B cell (primary cell): ENCODE measurements at places on chromosomes 7 and 10. TPM values are rescaled to one million over a fixed set of nuclear protein-coding genes. Genes with fewer than 3 reads are reported as not detected.

DNA sequence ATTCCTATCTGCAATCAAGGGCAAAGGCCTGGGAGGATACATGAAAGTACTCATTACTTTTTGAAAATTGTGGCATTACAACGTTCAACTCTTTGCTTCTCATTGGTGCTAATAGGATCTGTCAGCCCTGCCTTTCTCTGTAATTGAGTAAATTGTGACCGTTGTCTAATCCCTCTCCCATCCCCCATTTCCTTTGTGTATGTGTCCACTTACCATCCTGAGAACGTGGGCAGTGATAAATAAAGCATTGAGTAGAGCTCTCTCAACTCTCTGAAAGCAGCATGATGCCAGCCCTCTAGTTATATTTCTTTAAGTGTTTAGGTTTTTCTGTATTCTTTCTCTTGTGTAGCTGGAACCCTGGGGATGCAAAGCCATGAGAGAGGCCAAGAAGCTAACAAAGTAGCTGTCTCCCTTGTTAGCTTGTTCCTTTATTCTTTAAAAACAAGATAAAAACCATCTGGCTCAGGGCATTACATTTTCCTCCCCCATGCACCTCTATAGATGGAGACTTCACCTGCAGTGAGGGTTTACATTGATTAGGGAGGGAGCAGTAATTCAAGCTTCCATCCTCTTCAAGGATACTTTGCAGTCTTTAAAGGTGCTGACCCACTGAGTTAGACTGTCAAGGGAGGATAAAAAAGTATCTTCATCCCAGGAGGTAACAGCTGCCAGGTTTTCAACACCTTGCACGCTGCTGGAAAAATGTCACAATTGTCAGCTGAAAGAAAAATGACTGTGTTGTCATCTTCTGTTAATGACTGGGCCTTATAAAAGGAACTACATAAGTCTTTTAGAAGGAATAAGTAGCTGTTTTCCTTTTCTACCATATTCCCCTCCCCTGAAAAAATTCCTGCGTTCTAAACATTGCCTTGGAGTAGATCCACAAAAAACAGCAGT lies 112.3 kb downstream of the BTRC start:
- H3K4me1 ChIP-seq: no peaks in the 10 kb centered on the region
- H3K4me3 ChIP-seq: no peak overlapping the region
- H3K36me3 ChIP-seq: no peaks in the 10 kb centered on the region
- no peak overlapping the region for H3K27ac ChIP-seq

DNA sequence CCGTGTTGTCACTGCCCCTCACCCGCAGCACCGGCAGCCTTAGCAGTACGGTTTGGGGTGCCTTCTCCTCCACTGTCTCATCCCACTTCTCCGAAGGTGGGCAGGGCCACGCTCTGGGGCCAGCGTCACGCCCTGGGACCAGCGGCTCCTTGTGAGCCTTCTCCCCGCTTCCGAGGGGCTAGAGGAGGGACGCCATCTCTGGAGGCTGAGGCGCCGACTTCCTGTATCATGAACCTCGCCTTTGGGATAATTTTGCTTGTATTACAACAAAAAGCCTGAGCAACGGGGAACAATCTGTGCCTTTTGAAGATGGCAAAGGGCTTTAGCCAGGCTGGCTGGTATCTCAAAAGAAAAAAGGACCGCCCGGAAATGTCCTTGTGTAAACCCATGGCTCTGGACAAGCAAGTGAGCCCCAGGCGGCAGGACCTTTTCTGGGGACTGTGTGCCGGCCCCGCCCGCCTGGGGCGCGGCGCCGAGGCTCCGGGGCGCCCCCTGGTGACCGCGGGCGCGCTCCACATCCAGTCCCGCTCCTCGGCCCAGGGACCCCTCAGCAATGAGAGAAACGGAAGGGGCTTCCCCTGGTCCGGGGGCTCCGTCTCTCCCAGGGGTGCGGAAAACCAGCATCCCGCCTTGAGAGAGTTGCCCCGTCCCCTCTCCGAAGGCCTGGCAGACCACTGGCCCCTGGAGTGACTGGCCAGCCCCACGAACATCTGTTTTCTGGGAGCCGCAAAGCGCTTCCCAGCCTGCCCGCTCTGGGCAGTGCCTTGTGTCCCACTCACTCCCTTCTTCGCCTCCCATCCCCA lies 3.8 kb downstream of the DEPP1 start:
- H3K27ac ChIP-seq: no peak overlapping the region
- H3K4me1 ChIP-seq: peaks cover 20% of the 10 kb centered on the region
- no peaks in the 10 kb centered on the region for H3K27me3 ChIP-seq
- H3K36me3 ChIP-seq: no peaks in the 10 kb centered on the region

DNA sequence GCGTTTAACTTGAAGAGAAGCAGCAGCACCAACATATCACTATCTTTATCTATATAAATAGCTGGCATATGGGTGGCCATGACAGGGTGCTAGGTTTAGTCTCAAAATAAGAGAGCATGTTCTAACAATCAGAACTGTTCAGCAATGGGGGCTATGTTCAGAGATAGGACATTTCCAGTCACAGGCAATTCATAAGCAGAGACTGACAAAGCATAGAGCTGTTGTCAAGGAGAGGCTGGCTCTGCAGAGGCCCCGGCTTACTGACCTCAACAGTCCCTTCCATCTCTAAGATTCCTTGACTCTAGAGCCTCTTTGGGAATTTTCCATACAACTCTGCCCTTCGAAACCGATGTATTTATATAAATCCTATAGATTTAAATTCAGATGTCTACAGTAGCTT lies 17.2 kb downstream of the ANK3 start:
- H3K4me1 ChIP-seq: peaks cover 2% of the 10 kb centered on the region
- H3K36me3 ChIP-seq: no peaks in the 10 kb centered on the region
- H3K27me3 ChIP-seq: no peaks in the 10 kb centered on the region
- no peak overlapping the region for H3K4me3 ChIP-seq
- no peak for DNase-seq

Gene MMP21
- total RNA-seq: 0.15 TPM in 2 replicates

Gene CUBN
- 4.2 and 5.3 TPM in 2 replicates for total RNA-seq

Gene TMEM236
- total RNA-seq: 0.27 and 0.34 TPM in 2 replicates

Gene AKR1C1
- not detected in 2 replicates for total RNA-seq

Gene UTF1
- 0.25 TPM in 1 of 2 replicates, not detected in the other for total RNA-seq

Gene HABP2
- 0.10 TPM in 1 of 2 replicates, not detected in the other for total RNA-seq

Gene LIPJ
- 0.20 and 0.39 TPM in 2 replicates for total RNA-seq
